ENCODE measurements at places on chromosomes 5 and 9.

DNA sequence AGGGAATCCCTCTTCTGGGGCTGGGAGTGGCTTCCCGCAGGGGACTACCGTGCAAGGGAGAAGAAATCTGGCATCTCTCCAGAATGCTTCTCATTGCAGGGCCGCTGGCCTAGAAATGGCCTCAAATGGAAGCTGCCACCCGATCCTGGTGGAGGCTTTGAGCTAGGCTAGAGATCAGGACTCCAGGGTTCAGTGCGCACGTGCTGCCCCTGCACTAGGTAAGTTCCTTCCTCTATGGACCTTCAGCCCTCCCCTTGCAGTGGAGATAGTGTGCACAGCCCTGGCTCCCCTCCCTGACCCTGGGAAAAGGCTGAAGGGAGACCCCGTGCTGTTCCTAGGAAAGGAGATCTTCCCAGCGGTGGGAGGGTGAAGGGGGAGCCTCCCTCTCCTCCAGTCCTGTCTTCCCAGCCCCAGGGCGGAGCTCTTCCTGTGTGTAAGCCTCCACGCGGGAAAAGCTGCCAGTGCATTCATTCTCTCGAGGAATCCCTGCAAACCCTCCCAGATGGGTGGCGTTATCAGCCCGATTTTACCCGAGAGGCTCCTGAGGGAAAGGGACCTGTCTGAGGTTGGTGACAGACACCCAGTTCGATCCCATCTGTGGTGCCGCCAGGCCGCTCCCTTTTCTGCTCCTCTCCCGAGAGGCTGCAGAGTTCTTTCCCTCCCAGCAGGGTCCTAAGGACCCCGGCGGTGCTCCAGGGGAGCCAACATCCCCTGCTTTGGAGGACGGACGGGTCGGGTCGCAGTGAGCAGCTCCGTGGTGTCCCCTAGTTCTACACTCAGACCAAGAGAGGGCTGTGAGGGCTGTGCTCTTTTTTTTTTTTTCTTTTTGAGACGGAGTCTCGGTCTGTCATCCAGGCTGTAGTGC, 1.4 kb upstream of the CERCAM start:
- no peak overlapping the region for H3K27ac ChIP-seq

DNA sequence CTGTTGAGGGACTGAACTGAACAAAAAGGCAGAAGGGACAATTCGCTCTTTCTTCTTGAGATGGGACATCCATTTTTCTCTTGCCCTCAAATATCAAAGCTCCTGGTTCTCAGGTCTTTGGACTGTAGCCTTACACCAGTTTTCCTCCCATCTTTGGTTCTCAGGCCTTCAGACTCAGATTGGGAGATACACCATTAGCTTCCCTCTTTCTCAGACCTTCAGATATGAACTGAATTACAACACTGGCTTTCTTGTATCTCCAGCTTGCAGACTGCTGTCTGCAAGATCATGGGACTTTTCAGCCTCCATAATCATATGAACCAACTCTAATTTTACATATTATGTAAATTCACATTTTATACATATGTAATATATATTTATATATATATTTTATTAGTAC, 12.6 kb upstream of the CCNG1 start:
- no peak for DNase-seq
- no peak overlapping the region for H3K27ac ChIP-seq
- H3K4me1 ChIP-seq = no peaks in the 10 kb centered on the region
- no peak overlapping the region for H3K4me3 ChIP-seq
- H3K36me3 ChIP-seq = no peaks in the 10 kb centered on the region

DNA sequence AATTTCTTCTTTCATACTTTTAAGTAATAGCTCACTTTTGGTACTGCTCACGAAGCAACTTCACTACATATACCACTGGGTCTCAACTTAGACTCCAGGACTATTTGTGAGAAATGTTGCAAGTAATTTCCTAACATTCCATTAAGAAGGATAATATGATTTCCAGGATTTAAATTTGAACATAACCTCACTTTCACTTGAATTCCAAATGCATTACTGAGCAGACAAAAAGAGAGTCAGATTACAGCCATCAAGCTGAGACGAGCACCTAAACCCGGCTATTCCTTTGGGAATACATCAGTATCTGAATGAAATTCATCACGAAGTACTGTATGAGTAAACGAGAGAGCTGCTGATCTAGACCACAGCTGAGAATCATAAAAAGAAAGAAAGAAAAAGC, 47.3 kb downstream of the LIFR start:
- no peaks in the 10 kb centered on the region for H3K4me1 ChIP-seq
- peaks cover 24% of the 10 kb centered on the region for H3K27me3 ChIP-seq
- no peak for DNase-seq
- no peak overlapping the region for H3K4me3 ChIP-seq
- no peaks in the 10 kb centered on the region for H3K36me3 ChIP-seq

- H3K27ac ChIP-seq = no peak overlapping the region
- DNase-seq = no peak
- H3K27me3 ChIP-seq = peaks cover 13% of the 10 kb centered on the region
- no peak overlapping the region for H3K4me3 ChIP-seq
- no peaks in the 10 kb centered on the region for H3K36me3 ChIP-seq
Observed at GRCh38 chr5:127870914-127871313, 167.7 kb downstream of the CCDC192 start.
